ENCODE measurements at places on chromosomes 4 and X.

- DNase-seq = no peak
Observed at GRCh38 chr4:15270201-15270600, 157.6 kb upstream of the C1QTNF7 start.

GRCh38 chr4:148048598-148048997 lies 316.7 kb downstream of the ARHGAP10 start:
- no peak for DNase-seq

DNA sequence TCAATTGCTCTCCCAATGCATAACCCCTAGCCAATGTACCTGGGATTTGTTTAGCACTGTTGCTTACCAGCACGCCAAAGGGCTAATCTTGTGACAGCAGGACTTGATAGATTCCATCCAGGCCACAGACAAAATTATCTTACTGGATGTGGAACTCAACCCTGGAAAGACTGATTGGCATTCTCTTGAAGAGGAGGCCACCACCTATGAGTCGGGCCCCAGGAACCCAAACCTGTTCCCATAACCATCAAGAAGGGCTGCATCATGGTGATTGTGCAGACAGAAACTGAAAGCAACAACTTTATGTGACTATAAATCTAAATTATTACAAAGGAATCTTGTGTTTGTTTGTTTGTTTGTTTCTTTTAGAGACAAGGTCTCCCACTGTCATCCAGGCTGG lies 19.9 kb upstream of the TMEM255A start:
- DNase-seq = no peak

- DNase-seq = no peak
Observed at GRCh38 chrX:128698573-128699181, 646.5 kb upstream of the ACTRT1 start.

DNA sequence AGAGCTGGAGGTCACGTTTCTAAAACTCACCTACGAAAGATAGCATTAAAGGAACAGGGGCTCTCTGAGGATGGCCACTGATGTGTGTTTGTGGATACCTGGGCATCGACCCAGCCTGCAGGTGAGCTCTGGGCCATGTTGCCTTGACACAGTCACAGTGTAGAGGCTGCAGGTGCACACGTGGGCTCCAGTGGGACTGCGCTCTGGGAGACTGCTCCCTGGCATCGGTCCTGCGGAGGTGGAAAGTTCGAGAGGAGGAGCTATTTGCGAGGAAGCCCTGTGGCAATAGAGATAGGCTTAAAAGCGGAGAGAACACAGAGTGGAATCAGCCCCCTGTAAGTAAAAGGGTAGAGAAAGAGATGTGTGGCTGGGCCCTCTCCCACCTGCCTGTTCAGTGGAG lies 12.3 kb upstream of the TADA2B start:
- no peak for DNase-seq

GRCh38 chr4:71304289-71304850 lies 34.5 kb upstream of the SLC4A4 start:
- DNase-seq = no peak

DNA sequence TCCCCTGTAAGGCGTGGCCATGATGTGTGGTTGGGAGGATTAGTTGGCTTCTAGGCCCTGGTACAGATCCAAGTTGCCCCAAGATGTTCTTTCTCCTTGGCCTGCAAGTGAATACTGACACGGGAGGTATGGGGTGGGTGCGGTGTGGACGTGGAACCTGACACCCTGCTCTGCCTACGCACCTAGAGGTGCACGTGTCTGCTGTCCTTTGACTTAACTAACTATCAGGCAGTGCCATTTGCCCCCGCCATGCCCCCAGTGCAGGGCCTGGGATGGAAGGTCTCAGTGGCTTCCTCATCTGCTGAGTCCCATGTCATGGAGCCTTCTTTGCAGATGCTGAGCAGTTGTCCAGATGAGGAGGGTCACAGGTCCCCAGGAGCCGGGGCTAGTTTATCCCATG lies 90.8 kb downstream of the PSAPL1 start:
- DNase-seq = no peak

DNA sequence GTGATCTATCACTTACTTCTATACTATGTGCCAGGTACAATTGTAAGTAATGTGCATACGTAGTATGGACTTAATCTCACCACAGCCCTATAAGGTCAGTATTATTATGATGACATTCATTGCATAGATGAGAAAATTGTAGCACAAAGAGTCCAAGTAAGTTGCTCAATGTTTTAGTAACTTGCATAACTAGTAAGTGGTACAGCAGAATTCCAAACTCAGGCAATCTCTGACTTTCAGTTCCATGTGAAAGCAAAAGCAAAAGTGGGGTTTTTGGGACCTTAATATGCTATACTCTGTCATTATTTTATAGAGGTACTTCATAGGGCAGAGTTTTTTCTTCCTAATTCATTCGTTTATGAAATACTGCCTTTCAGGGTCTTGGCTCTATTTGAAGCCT lies 188.8 kb upstream of the VEGFC start:
- DNase-seq = no peak

DNA sequence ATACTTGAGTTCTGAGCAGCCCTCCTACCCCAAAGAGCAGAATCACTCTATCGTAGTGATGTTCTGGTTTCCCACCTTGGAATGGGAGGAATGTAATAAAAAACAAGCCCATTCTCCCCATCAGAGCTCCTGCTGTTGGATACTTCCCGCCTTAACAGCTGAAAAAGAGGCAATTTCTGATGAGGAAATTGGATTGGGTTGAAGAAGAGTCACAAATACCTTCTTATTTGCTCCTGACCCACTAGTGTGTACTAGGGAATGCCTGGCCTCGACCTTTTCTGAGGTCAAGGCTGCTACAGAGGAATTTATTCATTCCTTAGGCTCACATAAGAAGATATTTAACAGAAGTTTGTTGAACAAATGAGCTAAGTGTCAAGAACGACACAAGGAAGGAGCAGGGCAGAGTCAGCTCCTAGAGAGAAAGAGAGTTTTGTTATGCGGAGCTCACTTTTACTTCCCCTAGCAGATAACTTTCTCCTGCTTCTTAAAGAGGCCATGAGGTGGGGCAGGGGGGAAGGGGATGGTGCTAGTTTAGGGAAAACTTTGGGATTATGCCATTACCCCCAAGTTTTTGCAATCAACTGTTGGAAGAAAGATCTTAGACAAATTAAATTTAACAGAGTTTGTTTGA lies 273.8 kb upstream of the CLNK start:
- DNase-seq = no peak

DNA sequence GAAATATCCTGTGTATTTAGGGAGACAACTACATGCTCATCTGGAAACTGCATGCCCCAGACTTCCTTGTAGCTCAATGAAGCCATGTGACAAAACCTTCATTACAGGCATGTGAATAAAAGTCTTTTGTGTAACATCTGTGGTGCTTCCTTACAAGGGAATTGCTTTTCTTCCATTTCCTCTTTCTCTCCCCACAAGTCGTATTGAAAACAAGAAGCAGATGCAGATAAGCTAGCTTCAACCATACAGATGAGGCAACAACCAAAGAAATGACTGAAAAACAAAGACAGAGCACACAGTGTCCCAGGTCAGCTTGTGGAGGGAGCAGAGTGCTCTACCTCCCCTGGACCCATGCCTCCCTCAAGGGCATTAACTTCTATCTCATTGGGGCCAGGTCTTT lies 115.8 kb upstream of the INPP4B start:
- DNase-seq = no peak

DNA sequence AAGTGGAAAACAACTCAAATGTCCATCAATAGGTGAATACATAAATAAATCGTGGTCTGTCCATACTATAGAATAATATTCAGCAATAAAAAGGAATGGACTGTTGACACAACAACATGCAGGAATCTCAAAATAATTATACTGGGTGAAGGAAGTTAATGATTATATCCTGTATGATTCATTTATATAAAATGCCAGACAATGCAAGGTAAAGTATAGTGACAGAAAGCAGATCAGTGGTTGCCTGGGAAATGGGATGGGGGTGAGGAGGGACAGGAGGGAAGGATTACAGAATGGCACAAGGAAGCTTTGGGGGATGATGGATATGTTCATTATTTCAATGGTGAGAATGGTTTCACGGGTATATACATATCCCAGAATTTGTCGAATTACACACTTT lies 12.3 kb downstream of the PYURF start:
- no peak for DNase-seq

DNA sequence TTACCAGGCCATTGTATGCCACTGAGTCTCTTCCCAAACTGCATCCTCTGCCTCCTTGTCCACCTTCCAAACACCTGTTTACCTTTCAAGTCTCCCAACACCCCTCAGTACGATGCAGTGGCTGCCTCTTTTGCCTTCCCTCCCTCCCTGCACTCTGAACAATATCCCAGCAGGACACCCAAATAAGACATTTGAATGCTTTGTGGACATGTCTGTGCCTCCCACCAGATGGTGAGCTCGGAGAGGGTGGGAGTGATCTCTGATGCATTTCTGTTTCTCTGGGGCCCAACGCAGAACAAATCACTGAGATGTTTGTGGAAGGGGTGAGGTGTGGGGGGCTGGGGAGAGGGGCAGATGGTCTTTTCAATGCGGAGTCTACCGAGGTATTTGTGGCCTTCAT lies 33.4 kb downstream of the PJA1 start:
- DNase-seq = no peak

- no peak for DNase-seq
Observed at GRCh38 chr4:98289375-98289774, 28.2 kb downstream of the RAP1GDS1 start.

Measured in activated CD8-positive, alpha-beta memory T cell treated with anti-CD3 and anti-CD28 coated beads for 4 hours (primary cell).